Activated B cell treated with CpG ODN at 0.5 μM for 24 hours (primary cell): ENCODE measurements at places on chromosomes 16 and 17. TPM values are rescaled to one million over a fixed set of nuclear protein-coding genes. Genes with fewer than 3 reads are reported as not detected.

DRC3 gene
- total RNA-seq: not detected in 2 replicates

ZNF267 gene
- total RNA-seq: 93.5 and 99.0 TPM in 2 replicates

SOX9 gene
- 0.07 TPM in 2 replicates for total RNA-seq

MIS12 gene
- total RNA-seq: 29.7 and 31.2 TPM in 2 replicates

FOXJ1 gene
- total RNA-seq: 0.39 and 0.44 TPM in 2 replicates

KRT35 gene
- total RNA-seq: not detected in 2 replicates

TEKT1 gene
- total RNA-seq: not detected in 2 replicates

YWHAE gene
- 253 and 263 TPM in 2 replicates for total RNA-seq

KCNAB3 gene
- total RNA-seq: 10.8 and 12.9 TPM in 2 replicates

AANAT gene
- 0.55 TPM in 1 of 2 replicates, not detected in the other for total RNA-seq

EPX gene
- not detected in 2 replicates for total RNA-seq

DNA sequence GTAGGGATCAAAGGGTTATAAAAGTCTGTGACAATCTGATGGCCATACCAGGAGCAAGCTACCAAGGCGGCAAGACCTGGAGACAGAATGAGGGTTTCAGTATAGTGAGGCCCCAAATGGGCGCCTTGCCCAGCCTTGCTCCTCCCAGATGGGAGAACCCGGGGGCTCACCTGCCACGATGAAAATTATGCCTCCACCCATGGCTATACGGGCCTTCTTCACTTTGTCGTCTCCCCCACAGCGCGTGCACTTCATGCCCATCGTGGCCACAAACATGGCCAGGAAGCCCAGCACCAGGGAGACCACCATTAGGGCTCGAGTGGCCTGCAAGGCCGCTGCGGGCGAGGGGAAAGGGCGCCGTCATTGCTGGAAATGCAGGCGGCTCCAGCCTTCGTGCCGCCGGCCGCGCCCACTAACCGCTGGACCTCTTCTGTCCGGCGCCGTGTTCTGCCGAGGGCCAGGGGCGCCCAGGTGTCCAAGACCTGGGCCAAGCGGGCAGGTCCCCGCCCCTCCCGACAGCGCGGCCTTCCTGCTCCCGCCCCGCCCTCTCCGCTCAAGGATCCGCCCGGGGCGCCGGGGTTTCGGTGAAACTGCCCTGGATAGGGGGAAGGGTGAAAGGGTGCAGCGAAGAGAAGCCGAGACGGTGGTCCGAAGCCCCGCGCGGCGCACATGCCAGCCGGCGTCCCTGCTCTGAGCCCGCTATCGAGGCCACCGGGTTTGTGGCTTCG lies 1.5 kb downstream of the CLDN7 start:
- peaks cover 11% of the 10 kb centered on the region for H3K27me3 ChIP-seq
- peaks cover 31% of the 10 kb centered on the region for H3K36me3 ChIP-seq
- peak overlapping the region; percentile 76 for H3K27ac ChIP-seq
- DNase-seq: no peak

GRCh38 chr16:48602356-48603014 lies 7.5 kb downstream of the N4BP1 start:
- H3K27ac ChIP-seq: no peak overlapping the region
- no peaks in the 10 kb centered on the region for H3K36me3 ChIP-seq

- no peak overlapping the region for H3K27ac ChIP-seq
- no peak overlapping the region for H3K4me3 ChIP-seq
- H3K27me3 ChIP-seq: no peaks in the 10 kb centered on the region
- DNase-seq: no peak
- no peaks in the 10 kb centered on the region for H3K36me3 ChIP-seq
Measured at GRCh38 chr17:13353590-13353989, 248.1 kb downstream of the HS3ST3A1 start.

DNA sequence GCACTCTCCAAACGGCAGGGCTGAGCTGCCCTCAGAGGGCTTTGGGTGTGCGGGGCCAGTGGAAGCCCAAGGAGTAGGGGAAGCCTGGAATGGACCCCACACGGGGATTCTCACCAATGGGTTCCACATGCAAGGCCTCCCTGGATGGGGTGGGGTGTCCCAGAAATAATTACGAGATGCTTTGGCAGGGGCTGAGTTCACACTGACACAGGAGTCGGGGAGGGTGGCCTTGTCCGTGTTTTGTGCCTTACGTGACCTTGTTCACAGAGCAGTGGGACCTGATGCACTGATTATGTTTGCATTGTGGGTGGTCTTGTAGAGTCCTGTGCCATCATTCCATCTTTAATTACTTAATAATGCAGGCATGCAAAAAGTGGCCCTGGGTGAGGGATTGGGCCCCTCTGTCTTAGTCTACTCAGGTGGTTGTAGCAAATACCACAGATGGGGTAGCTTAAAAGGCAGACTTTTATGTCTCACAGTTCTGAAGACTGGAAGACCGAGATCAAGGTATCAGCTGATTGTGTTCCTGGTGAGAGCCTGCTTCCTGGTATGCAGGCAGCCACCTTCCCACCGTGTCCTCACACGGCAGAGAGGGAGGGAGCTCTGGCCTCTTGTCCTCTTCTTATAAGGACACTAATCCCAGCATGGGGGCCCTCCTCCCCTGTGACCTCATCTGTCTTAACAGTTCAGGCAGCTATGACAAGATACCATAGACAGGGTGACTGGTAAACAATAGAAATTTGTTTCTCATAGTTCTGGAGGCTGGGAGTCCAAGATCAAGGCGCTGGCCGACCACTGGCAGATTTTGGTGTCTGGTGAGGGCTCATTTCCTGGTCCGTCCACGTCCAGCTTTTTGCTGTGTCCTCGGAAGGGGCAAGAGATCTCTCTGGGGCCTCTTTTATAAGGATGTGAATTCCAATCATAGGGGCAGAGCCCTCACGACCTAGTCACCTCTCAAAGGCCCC lies 239.4 kb downstream of the IRF8 start:
- H3K27ac ChIP-seq: no peak overlapping the region

- no peak for DNase-seq
- H3K27me3 ChIP-seq: peaks cover 12% of the 10 kb centered on the region
- no peaks in the 10 kb centered on the region for H3K4me1 ChIP-seq
- H3K4me3 ChIP-seq: no peak overlapping the region
- no peak overlapping the region for H3K27ac ChIP-seq
Measured at GRCh38 chr16:84329843-84330684, 35.4 kb downstream of the WFDC1 start.

- H3K36me3 ChIP-seq: no peaks in the 10 kb centered on the region
- peak overlapping the region; percentile 51 for H3K27ac ChIP-seq
- no peaks in the 10 kb centered on the region for H3K27me3 ChIP-seq
Measured at GRCh38 chr17:32831627-32832243, 45.2 kb downstream of the MYO1D start.

DNA sequence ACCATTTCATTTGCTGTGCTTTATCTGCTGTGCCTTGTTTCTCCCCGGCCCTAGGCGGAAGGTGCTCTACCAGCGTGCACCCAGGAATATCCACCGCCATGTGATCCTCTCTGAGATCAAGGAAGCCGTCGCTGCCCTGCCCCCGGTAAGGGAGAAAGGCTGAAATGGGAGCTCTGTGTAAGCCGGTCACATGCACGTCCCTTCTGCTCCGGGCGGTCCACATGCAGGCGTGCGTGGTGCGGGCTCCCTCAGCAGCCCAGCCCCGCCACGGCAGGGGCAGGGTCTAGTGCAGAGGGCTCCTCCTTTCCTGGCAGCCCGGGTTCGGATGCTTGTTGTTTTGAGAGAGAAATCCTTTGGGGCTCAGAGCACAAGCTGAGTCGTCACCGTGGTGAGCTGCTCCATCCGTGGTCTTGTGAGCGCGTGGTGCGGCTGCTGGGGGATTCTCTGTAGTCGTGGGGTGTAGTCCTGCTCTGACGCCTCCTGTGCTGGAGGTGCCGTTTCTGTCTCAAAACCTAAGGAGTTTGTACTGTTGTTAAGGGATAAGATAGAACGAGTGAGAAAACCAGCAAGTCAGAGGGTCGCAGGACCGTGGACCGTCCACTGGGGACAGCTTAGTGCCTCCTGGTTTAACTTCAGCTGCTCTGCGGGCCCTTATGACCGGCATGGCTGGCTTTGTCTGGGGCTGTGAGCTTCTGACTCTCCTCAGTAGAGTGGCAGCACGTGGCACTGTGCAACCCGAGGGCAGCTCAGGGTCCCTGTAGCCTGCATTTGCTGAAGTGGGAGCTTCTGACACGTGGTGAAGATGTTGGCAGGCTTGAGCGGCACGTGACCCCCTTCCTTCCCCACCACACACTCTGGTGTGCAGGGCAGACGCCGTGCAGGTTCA lies 12.3 kb upstream of the MC1R start:
- H3K36me3 ChIP-seq: peaks cover 57% of the 10 kb centered on the region
- no peak for DNase-seq
- H3K4me1 ChIP-seq: peaks cover 5% of the 10 kb centered on the region
- H3K4me3 ChIP-seq: no peak overlapping the region
- H3K27ac ChIP-seq: no peak overlapping the region

GRCh38 chr17:6558932-6559752 lies 2.8 kb upstream of the PITPNM3 start:
- H3K27ac ChIP-seq: no peak overlapping the region
- H3K4me1 ChIP-seq: peaks cover 16% of the 10 kb centered on the region
- H3K4me3 ChIP-seq: no peak overlapping the region
- DNase-seq: no peak

GRCh38 chr16:48317614-48318315 lies 67.4 kb downstream of the SIAH1 start:
- H3K27me3 ChIP-seq: no peaks in the 10 kb centered on the region
- H3K4me1 ChIP-seq: peaks cover 23% of the 10 kb centered on the region
- peaks cover 44% of the 10 kb centered on the region for H3K36me3 ChIP-seq
- H3K4me3 ChIP-seq: no peak overlapping the region
- DNase-seq: no peak
- peak overlapping the region; percentile 6 for H3K27ac ChIP-seq

GRCh38 chr17:61395983-61396585 lies 3.6 kb upstream of the TBX2 start:
- peaks cover 36% of the 10 kb centered on the region for H3K27me3 ChIP-seq
- no peak overlapping the region for H3K4me3 ChIP-seq
- DNase-seq: no peak
- no peak overlapping the region for H3K27ac ChIP-seq

DNA sequence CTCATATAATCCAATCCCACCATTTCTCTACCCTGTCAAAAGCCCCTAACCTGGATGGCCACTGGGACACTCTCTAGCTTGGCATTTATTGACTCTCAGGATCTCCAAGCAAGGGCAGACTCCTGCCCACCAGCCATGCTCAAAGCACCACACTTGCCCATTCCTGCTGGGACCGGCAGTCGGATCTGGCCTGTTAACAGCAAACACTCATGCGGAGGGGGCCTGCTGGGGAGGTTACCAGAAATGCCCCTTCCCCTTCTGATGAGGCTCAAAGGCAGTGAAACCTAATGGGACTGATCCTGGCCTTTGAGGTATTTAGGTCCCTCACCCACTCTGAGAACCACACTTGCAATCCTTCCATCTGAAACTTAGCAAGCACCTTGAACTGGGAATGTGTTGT lies 6.5 kb upstream of the CCL1 start:
- DNase-seq: no peak
- H3K4me3 ChIP-seq: no peak overlapping the region
- peaks cover 21% of the 10 kb centered on the region for H3K4me1 ChIP-seq
- no peak overlapping the region for H3K27ac ChIP-seq
- H3K36me3 ChIP-seq: no peaks in the 10 kb centered on the region

- H3K4me1 ChIP-seq: peaks cover 57% of the 10 kb centered on the region
- peak; percentile 32 for DNase-seq
- peak overlapping the region; percentile 41 for H3K4me3 ChIP-seq
- no peaks in the 10 kb centered on the region for H3K36me3 ChIP-seq
Measured at GRCh38 chr17:40480501-40481003, 20.9 kb downstream of the TNS4 start.
